B cell (primary cell): ENCODE measurements at places on chromosomes 13 and 19. TPM values are rescaled to one million over a fixed set of nuclear protein-coding genes. Genes with fewer than 3 reads are reported as not detected.

DNA sequence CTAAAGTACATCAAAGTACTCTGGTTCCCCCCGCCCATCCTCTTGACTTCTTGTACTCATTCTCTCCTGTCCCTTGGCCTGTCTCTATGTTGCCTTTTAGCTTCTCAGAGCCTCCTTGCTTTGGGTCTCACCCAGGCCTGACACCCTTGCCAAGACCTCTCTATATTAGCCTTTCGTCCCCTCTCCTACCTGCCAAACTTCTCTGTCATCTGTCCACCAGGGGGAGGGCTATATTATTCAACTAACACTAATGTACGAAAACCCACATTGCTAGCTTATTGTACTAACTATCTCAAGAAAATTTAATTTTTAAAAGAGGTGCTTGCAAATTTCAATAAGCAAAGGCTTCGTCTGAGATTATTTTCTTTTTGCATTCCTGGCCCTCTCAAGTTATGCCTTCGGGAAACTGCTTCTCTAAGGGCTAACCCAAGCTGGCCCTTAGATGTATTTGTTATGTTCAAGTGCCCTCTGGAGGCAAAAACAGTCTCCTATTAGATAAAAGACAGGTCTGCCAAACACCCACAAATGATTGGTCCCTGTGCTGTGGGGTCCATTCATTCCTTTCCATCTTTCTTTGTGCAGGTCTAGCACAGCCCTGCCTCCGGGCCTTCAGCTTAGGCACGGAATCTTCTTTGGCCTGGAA, 6.3 kb upstream of the MRPS31 start:
- H3K27me3 ChIP-seq: no peaks in the 10 kb centered on the region
- no peaks in the 10 kb centered on the region for H3K36me3 ChIP-seq
- peaks cover 11% of the 10 kb centered on the region for H3K4me1 ChIP-seq
- DNase-seq: peak; percentile 82
- H3K27ac ChIP-seq: peak overlapping the region; percentile 60

DNA sequence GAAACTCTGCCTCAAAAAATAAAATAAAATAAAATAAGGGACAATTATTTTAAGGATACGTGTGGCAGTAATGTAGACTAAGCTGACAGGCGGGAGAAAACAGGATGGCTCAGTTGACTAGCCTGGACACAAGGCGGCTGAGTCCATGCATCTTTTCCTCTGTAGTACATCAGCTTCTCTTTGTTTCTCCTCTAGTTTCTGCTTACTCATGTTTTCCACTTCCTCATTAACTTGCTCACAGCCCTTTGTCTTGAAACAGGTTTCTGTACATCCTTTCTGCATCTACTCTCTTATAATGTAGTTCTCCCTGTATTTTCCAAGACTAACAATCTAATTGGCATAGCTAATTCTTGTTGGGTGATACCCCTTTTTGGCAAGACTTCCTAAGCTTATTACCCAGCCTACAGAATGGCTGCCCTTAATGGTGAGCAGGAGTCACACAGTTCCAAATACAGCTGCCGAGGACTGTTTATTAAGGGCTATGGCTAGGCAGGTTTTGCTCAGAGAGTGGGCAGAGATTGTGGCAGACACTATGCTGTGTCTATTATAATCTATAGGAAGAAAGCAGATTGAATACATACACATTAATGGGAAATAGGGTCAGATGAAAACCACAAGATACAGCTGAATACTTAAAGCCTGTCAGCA, 58.7 kb upstream of the KLF5 start:
- peaks cover 8% of the 10 kb centered on the region for H3K36me3 ChIP-seq
- no peak for DNase-seq

DNA sequence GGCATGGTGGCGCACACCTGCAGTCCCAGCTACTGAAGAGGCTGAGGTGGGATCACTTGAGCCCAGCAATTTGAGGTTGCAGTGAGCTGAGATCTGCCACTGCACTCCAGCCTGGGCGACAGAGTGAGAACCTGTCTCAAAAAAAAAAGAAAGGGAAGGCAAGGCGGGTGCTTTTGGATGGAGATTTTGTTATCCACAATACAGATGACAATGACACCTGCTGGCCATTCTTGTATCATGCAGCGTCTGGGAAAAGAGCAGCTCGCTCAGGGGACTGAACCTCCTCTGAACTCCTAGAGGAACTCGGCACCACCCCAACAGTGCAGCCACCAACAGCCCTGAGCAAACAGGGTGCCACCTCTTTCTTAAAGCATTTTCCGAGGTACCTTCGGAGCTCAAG, 22.8 kb downstream of the HAUS8 start:
- no peak overlapping the region for H3K4me3 ChIP-seq
- no peaks in the 10 kb centered on the region for H3K4me1 ChIP-seq
- DNase-seq: peak; percentile 49
- H3K36me3 ChIP-seq: no peaks in the 10 kb centered on the region
- no peaks in the 10 kb centered on the region for H3K27me3 ChIP-seq

DNA sequence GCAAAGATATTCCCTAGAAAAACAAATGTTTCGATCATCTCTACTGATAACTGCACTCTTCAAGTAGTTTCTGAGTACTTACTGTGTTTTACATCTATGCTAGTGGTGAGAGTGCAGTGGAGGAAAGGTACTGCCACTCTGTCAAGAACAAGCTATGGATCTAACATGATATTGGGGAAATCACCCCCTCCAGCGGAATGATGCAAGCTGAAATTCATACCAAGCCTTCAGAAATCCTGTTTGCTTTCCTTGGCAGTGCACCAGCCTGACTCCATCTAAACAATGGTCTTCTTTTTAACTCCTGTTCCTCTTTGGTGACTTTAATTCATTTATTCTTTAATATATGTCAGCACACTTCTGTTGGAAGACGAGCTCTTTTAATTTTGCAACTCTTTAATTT, 238.0 kb downstream of the PCDH9 start:
- no peaks in the 10 kb centered on the region for H3K27me3 ChIP-seq
- H3K27ac ChIP-seq: peak overlapping the region; percentile 59
- DNase-seq: no peak
- no peak overlapping the region for H3K4me3 ChIP-seq
- peaks cover 37% of the 10 kb centered on the region for H3K4me1 ChIP-seq

DNA sequence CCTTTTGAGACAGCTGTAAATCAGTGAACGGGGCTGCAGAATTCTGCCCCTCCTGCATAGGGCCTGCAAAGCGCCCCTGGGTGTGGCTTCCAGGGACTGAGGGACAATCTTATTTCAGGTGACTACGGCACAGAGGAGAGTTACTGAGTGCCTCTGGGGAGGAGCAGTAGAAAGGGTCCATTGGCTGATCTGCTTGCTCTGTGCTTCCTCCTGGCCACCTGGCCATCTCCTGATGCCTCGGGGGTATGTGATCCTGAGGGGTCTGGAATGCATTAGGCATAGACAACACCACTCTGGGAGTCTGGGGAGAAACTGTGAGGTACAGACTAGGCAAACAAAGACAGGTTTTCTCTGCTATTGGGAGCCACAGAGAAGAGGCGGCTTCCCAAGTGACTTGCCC, 2.8 kb downstream of the KCTD15 start:
- DNase-seq: no peak
- no peak overlapping the region for H3K27ac ChIP-seq
- H3K4me3 ChIP-seq: no peak overlapping the region
- H3K27me3 ChIP-seq: peaks cover 18% of the 10 kb centered on the region
- H3K4me1 ChIP-seq: peaks cover 13% of the 10 kb centered on the region

- H3K27ac ChIP-seq: no peak overlapping the region
- H3K4me3 ChIP-seq: no peak overlapping the region
- no peaks in the 10 kb centered on the region for H3K27me3 ChIP-seq
- DNase-seq: no peak
These were observed 21.6 kb downstream of the ATP4B start for GRCh38 chr13:113636266-113636963.

GRCh38 chr19:47102346-47103060, 11.1 kb downstream of the ZC3H4 start:
- H3K27me3 ChIP-seq: no peaks in the 10 kb centered on the region
- H3K36me3 ChIP-seq: peaks cover 19% of the 10 kb centered on the region
- H3K4me1 ChIP-seq: peaks cover 11% of the 10 kb centered on the region
- H3K27ac ChIP-seq: no peak overlapping the region

DNA sequence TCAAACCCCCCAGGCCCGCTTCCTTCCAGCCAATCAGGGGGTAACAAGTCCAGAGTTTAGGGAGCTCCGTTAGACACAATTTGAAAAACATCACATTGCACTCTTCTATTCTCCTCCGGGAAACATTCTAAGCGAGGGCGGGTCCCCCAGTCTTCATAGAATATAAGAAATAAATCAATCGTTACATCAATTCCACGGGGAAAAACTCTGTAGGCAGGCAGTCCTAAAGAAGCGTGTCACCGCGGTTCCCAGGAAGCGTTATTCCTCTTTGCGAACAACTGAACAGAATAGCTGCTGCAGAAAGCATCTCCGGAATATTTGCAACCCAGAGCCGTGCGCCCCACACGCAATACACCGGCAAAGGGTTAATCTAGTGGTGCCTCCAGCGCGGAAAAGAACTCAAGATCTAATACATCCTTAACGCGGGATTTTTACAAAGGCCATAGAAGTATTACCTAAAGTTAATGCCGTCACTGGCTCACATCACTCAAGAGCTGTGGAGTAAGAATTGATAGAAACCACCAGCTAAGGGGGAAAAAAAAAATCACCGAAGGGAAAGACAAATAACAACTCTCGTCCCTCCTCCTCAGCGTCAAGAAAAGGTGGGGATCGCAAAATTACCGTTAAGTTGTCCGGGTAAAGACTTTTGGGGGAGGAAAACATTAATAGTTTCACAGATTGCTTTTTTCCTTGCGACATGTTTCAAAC, 65.1 kb downstream of the KCNRG start:
- no peaks in the 10 kb centered on the region for H3K27me3 ChIP-seq
- H3K27ac ChIP-seq: peak overlapping the region; percentile 85
- H3K4me3 ChIP-seq: peak overlapping the region; percentile 81
- H3K36me3 ChIP-seq: no peaks in the 10 kb centered on the region
- DNase-seq: peak; percentile 71

DNA sequence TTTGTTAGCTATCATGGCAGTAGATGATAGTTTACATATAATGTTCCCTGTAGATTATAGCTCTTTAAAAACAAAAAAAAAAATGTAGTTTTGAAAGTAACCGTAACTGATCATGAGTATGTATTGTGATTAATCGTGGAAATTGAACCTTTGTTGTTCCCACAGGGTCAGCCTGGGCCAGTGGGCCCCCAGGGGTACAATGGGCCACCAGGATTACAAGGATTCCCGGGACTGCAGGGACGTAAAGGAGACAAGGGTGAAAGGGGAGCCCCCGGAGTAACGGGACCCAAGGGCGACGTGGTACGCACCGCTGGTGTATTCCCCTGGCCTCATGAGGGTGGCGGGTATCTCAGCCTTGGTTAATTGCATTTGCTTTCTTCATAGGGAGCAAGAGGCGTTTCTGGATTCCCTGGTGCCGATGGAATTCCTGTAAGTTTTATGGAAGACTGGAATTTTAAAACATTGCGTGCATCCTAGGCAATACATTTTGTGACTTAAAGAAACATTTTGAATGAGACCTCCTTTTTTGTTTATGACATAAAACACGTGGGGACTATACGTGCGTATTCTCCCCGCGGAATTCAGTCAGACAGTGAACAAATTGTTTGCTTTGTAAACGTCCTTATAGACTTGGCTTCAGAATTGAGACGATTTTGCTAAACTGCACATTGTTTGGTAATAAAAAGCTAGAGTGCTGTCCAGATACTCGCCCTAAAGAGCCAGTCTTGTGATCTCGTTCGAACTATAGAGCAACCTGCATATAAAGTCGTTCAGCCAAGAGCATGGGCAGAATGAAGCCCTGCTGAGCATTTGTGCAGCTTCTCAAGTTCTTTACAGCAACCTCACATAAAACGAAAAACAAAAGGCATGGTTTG, 117.7 kb downstream of the COL4A2 start:
- DNase-seq: no peak
- H3K27ac ChIP-seq: no peak overlapping the region
- H3K4me1 ChIP-seq: no peaks in the 10 kb centered on the region
- H3K27me3 ChIP-seq: no peaks in the 10 kb centered on the region
- no peaks in the 10 kb centered on the region for H3K36me3 ChIP-seq
- no peak overlapping the region for H3K4me3 ChIP-seq

- H3K27ac ChIP-seq: no peak overlapping the region
- H3K4me3 ChIP-seq: no peak overlapping the region
- H3K4me1 ChIP-seq: peaks cover 31% of the 10 kb centered on the region
- no peaks in the 10 kb centered on the region for H3K27me3 ChIP-seq
These were observed 4.0 kb downstream of the CEACAM1 start for GRCh38 chr19:42524250-42524649.

- no peaks in the 10 kb centered on the region for H3K4me1 ChIP-seq
- DNase-seq: no peak
- H3K27me3 ChIP-seq: no peaks in the 10 kb centered on the region
- no peak overlapping the region for H3K27ac ChIP-seq
- H3K4me3 ChIP-seq: no peak overlapping the region
These were observed 31.6 kb downstream of the USP12 start for GRCh38 chr13:27140060-27140459.

DNA sequence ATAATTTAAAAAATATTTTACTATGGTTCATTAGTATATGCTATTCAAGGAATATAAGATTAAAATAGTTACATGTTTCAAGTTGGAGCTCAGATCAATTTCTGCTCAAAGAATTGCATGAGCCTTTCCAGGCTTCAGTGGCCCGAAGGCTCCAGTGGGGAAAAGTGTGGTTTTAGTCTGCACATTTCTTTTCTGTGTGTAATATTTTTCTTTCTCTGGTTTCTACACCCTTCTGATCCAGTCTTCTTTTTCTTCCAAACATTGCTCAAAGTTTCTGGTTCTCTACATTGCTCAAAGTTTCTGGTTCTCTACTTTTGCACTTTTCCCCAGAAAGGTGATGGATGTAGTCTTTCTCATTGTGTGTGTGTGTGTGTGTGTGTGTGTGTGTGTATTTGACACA, 64.7 kb upstream of the OXGR1 start:
- no peak for DNase-seq
- no peaks in the 10 kb centered on the region for H3K4me1 ChIP-seq
- no peaks in the 10 kb centered on the region for H3K36me3 ChIP-seq

GRCh38 chr19:17406046-17406886, 836 bp upstream of the BST2 start:
- H3K4me3 ChIP-seq: peak overlapping the region; percentile 95
- H3K27me3 ChIP-seq: no peaks in the 10 kb centered on the region
- DNase-seq: peak; percentile 23

DNA sequence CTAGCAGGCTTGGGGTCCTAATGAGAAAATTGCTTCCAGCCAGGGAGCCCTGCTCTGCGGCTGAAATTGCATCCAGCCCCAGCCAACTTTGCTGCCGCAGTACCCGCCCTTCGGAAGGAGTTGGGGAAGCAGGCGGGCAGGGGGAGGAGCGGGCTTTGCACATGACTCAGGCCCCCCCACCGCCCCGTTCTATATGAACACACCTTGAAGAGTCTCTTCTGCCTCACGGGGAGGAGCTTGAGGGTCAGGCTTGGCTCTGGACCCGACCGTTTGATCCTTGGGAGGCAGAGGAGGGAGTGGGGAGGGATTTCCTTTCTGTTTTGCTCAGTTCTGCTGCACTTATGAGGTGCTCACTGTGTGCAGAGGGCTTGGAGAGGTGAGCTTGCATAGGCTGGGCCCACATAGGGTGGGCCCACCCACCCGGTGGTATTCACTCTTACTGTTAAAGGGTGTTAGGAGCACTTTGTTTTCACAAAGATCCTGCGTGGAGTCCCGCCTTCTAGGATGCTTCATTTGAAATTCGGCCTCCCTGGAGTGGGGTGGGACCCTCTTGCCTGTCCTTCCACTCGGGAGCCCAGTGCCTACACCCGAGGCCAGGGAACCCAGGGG, 46.5 kb downstream of the LYL1 start:
- DNase-seq: no peak
- H3K36me3 ChIP-seq: no peaks in the 10 kb centered on the region
- H3K4me1 ChIP-seq: peaks cover 17% of the 10 kb centered on the region
- H3K27ac ChIP-seq: no peak overlapping the region

GPR183 gene
- 38.9 and 150 TPM in 2 replicates for polyA plus RNA-seq

KXD1 gene
- 138 and 166 TPM in 2 replicates for polyA plus RNA-seq

CNFN gene
- polyA plus RNA-seq: 10.1 and 23.2 TPM in 2 replicates

ACP5 gene
- 152 and 169 TPM in 2 replicates for polyA plus RNA-seq

TEX30 gene
- polyA plus RNA-seq: 4.3 and 6.7 TPM in 2 replicates
